ENCODE measurements at places on chromosomes 6 and 20.

DNA sequence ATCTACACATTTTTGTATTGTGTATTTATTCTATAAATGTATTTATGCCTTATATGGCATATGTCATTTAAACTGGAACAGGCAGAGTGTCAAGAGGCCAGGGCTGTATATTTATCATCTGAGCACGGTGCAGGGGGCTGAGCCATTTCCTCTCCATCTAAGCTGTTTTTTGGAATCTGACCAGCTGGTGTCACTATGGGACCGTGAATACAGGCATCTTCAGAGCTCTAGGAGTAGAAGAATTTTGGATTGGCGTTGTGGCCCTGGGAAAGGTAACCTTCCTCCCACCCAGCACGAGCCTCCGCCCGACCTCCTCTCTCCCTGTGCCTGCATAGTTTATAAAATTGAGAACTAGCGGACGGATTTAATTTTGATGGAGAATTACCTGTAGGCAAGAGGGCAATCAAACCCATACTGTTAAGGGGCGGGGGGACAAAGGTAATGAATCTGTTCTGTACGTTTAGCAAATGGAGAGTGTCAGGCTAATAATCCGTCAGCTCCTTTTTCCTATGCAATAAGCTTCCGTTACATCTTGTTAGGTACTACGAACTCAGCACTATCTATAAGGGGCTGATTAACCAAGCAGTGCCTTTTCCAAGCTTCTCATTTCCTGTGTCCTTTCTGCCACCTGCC, 29.0 kb upstream of the EEF1E1 start:
- DNase-seq = peak; percentile 44

DNA sequence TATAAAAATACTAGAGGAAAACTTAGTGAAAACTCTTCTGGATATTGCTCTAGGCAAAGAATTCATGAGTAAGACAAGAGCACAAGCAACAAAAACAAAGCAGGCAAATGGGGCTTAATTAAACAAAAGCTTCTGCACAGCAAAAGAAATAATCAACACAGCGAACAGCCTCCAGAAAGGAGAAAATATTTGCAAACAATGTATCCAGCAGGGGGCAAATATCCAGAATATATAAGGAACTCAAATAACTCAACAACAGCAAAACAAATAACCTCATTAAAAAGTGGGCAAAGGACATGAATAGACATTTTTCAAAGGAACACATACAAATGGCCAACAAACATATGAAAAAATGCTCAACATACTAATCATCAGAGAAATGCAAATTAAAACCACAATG, 17.1 kb upstream of the HECA start:
- DNase-seq = no peak

GRCh38 chr6:145045582-145045981, 689.7 kb downstream of the EPM2A start:
- DNase-seq = no peak

DNA sequence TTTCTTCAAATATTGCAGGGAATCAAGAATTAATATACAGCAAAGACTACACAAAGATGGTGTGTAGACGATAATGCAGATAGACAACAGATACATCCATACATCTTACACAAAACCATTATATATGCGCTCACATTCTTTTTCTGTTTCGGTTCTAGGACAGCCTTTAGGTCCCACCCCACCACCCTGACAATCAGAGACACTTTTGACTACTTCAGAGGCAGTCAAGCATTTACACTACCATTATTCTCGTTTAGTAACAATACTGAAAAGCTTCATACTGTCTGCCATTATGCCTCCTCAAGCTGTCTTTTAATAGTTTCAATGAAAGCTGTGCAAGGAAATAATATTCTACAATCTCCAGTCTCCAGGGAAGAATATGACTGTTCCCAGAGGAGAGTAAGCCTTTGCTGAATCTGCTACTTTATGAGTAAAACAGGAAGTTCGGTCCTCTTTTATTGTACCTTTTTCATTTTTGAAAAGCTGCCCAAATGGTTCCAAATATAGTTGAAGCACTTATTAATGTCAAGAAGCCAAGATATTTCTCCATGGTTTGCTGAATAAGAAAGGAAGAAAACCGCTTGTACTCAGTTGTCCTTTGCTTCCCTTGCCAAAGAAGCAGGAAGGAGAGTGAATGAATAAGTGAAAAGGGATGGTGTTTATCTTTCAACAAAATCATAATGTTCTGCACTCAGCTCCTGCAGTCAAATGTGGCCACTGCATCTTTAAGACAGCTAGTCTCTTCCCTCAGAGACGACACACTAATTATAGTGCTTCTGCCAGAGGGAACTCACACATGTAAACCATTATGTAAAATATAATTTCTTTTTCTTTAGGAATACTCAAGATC, 468.3 kb downstream of the CDC5L start:
- DNase-seq = no peak

DNA sequence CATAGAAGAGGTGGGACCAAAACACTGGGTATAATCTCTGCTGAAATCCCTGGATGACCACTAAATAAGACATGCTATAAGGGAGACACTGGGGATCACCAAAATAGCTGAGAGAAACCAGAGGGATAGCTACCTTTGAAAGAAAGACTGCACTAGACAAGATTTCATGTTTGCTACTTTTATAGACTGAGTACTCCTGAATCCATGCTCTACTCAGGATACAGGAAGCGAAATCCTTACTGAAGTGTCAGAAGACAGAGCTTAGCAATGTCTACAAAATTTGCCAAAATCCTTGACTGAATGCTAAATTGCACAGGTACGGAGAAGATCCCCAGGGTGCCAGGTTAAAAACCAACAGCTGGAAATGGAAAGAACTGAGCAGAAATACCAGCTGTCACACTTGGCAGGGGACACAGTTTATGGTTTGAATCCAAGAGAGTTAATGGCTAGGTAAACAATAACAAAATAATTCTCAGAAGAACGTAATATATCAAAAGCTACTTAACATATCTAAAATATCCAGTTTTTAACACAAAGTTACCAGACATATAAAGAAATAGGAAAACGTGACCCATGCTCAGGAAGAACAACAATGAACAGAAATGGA, 125.4 kb downstream of the MAN1A1 start:
- DNase-seq = no peak

- no peak for DNase-seq
Measured at GRCh38 chr6:15346315-15346714, 100.4 kb downstream of the JARID2 start.

DNA sequence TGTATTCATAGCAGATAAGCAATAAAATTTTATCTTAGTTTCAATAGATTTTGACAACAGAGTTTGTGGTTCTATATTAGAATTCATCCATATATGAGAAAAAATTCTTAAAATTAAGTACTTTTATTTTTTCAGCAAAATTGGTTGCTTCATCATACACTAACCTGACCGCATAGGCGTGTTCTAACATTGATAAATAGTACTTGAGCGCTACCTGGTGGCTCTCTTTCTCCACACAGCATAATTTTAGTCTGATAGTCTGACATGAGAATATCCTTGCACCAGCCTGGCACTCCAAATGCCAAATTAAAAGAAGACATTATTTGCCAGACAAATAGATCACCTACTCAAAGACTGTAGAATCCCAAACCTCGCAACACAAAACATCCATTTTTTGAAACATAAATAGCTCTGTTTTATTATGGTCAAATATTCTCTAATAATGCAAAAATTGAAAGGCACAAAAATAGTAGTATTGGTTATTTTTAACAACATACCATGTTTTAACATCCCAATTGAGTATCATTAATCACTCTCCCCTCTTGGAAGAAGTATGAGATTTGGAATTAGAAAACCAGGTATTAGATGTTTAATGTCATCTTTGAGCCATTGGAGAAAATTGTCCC, 33.0 kb upstream of the FILIP1 start:
- peak; percentile 51 for DNase-seq

- no peak for DNase-seq
Measured at GRCh38 chr6:56804996-56805395, 149.9 kb upstream of the BEND6 start.

GRCh38 chr6:16230953-16231352, 7.4 kb upstream of the GMPR start:
- DNase-seq = no peak

GRCh38 chr20:49319208-49319809, 41.5 kb upstream of the ZNFX1 start:
- DNase-seq = peak; percentile 18

- peak; percentile 4 for DNase-seq
Measured at GRCh38 chr6:158639056-158639455, 5.5 kb downstream of the DYNLT1 start.

DNA sequence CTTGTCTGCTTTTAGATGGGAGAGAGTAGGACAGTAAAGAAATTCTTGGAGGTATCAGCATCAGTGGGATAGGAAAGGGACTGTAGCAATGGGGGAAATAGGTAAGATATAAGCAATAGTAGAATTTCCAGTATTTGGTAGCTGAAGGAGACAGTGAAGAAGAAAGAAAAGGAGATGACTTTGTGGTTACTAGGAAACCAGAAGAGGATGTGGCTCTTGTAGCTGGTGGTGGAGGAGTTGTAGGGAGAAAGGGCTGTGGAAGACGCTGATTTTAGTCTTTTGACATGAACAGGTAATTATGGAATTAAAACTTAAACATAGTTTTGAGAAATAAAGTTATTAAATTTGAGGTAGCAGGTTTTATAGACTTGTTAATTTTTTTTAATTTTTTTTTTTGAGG, 26.1 kb downstream of the SH3BGRL2 start:
- no peak for DNase-seq

DNA sequence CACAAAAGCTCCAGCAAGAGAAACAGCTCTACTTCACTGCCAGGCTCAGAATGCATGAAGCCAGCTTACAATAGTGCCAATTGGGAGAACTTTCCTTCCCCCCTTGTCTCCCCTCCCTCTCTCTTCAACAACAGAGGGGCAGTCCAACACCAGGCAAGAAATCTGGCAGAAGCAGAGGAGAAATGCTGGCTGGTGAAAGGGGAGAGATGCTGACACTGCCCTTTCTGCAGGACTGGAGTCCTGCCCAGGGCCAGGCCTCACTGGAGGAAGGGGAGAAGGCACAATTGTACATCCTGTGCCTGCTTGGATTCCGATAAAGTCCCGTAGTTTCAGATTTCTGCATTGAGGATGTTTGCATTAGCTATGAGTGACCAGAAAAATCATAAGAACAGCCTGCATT, 148.6 kb downstream of the LRRC1 start:
- DNase-seq = no peak

GRCh38 chr6:43250992-43251373, 7.7 kb downstream of the TTBK1 start:
- peak; percentile 34 for DNase-seq

DNA sequence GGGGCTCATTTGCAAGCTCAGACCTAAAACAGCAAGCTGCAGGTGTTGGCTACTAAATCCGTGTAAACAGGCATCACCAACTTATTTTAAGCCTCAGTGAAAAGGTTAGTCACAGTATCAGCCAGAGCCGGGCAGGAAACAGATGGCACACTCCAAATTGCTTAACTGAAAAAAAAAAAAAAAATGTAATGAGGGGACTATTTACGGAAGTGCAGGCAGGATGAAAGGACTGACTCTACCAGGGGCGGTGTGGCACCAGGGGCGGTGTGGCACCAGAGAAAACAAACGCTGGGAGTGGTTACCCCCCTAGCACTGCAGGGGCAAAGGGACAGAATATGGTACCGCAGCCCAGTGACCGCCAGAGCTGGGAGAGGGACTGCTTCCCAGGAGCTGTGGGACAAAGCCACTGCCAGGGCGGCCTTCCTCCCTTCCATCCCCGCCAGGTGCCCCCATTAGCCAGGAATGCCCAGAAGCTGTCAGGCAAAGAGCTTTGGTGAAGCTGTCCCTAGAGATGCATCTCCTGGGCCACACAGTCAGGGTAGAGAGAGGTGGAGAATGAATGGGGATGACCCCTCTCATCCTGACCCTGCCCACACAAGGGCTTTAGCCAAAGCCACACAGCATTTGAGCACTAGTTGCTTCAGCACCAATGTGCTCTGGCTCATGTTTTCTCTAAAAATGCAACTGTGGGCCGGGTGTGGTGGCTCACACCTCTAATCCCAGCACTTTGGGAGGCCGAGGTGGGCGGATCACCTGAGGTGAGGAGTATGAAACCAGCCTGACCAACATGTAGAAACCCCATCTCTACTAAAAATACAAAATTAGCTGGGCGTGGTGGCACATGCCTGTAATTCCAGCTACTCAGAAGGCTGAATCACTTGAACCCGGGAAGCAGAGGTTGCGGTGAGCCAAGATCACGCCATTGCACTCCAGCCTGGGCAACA, 39.6 kb upstream of the GFOD1 start:
- peak; percentile 13 for DNase-seq

- DNase-seq = no peak
Measured at GRCh38 chr20:59455402-59456341, 148.7 kb upstream of the PHACTR3 start.

- no peak for DNase-seq
Measured at GRCh38 chr6:39059496-39060310, 11.1 kb downstream of the GLP1R start.

DNA sequence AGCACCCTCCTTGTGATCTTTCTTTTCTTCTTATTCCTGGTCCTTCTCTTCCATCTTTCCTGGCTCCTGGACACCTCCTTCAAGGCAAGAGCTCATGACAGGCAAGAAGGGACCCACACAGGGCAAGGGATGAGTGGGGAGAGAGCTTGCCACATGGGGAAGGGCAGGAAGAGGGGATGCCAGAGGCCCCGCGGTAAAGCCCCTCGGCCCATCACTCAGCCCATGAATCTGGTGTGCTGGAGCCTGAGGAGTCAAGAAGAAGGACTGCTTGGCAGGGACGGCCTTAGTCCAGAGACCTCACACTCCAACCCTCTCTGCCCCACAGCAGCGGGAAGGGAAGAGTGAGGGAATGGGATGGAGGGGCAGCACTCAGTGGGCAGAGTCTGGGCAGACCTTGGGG, 52.3 kb upstream of the SAYSD1 start:
- DNase-seq = no peak

- DNase-seq = no peak
Measured at GRCh38 chr6:167573461-167574215, 248.8 kb downstream of the TTLL2 start.

DNA sequence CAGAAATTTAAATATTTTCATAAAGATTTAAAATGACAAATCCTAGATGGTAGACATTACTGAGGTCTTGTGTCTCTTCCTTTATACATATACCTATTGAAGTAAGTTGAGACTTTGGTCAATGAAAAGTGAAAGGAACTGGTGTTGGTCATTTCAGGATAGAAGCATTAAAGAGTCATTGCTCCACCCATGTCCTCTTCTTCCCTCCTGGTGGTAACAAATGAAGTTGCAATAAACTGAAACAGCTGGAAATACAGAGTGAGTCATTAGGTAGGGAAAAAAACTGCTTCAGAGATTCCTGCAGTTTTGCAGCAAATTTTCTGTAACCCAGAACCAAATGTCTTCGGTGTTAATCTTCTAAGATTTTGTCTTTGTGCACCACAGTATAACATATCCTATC, 448.0 kb downstream of the EYS start:
- no peak for DNase-seq

DNA sequence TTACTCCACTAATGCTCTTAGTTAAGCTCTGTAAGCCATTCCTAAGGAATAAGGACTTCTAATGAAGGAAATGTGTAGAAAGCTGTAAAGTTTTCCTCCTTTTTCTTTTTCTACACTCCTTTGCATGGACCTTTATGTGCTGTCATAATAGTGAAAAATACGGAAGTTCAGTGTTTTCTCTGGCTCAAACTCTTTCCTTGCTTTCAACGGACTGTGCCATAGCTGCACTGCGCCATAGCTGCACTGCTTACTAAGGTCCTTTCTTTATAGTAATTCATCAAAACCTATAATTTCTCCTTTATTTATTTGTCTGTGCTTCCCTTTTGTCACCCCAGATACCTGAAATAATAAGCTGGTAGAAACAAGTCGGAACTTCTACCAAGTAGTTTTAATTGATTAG, 67.3 kb downstream of the RNF144B start:
- no peak for DNase-seq

- DNase-seq = peak; percentile 79
Measured at GRCh38 chr6:26457806-26458688, at the start of gene BTN2A1. Gene BTN2A1, plus strand, starts transcription at chr6:26457955. Its CDS starts 682 bp downstream, at chr6:26458637.

- DNase-seq = no peak
Measured at GRCh38 chr6:2126351-2126750, 119.1 kb downstream of the GMDS start.
